ENCODE measurements at places on chromosomes 4 and X. TPM values are rescaled to one million over a fixed set of nuclear protein-coding genes. Genes with fewer than 3 reads are reported as not detected.

RPS3A gene
- total RNA-seq = 2,137 TPM

SYNPO2 gene
- total RNA-seq = 0.30 TPM

MSX1 gene
- total RNA-seq = 16.7 TPM

BTC gene
- 0.37 TPM for total RNA-seq

NSUN7 gene
- not detected for total RNA-seq

SMIM10 gene
- not detected for total RNA-seq

PPP1R3F gene
- total RNA-seq = 1.9 TPM

MAGEB6B gene
- not detected for total RNA-seq

SOWAHB gene
- not detected for total RNA-seq

MAGEA2 gene
- 90.5 TPM for total RNA-seq

TLR10 gene
- total RNA-seq = 0.05 TPM

PLS3 gene
- 22.1 TPM for total RNA-seq

ZFYVE28 gene
- 3.6 TPM for total RNA-seq

CLNK gene
- total RNA-seq = not detected

LRIT3 gene
- not detected for total RNA-seq

MAML3 gene
- 9.2 TPM for total RNA-seq

ARHGEF38 gene
- total RNA-seq = not detected

TENM3 gene
- 39.3 TPM for total RNA-seq

GC gene
- total RNA-seq = not detected

CXCL8 gene
- total RNA-seq = 34.0 TPM

CXorf49 gene
- total RNA-seq = not detected

SSX3 gene
- total RNA-seq = not detected

CACNA1F gene
- total RNA-seq = not detected

PWWP3B gene
- not detected for total RNA-seq

CXCL11 gene
- total RNA-seq = not detected

TLR3 gene
- total RNA-seq = 2.9 TPM

XPNPEP2 gene
- not detected for total RNA-seq

NPFFR2 gene
- not detected for total RNA-seq

GNPDA2 gene
- 21.6 TPM for total RNA-seq

MAGEA12 gene
- total RNA-seq = 115 TPM

SMARCA1 gene
- 19.3 TPM for total RNA-seq

TMSB15C gene
- total RNA-seq = 0.56 TPM

HOPX gene
- total RNA-seq = not detected

RNF150 gene
- 1.7 TPM for total RNA-seq

GPR143 gene
- not detected for total RNA-seq

UNC5C gene
- 0.58 TPM for total RNA-seq

PSAPL1 gene
- total RNA-seq = not detected

YY2 gene
- total RNA-seq = 2.3 TPM

POLN gene
- total RNA-seq = not detected

ARR3 gene
- total RNA-seq = not detected

SPCS3 gene
- 59.4 TPM for total RNA-seq

INTS6L gene
- 2.1 TPM for total RNA-seq

PHOX2B gene
- not detected for total RNA-seq

ART3 gene
- 13.7 TPM for total RNA-seq

OCIAD2 gene
- not detected for total RNA-seq

SOD3 gene
- total RNA-seq = 22.3 TPM

IL2RG gene
- not detected for total RNA-seq

KLB gene
- not detected for total RNA-seq

IL1RAPL1 gene
- total RNA-seq = 35.0 TPM

KDR gene
- 0.72 TPM for total RNA-seq

GYPA gene
- total RNA-seq = not detected
